SW480 (cell line): ENCODE measurements at places on chromosomes 4 and X.
A peak's percentile ranks its signal among the peaks of the same experiment; 100 is the strongest.

DNA sequence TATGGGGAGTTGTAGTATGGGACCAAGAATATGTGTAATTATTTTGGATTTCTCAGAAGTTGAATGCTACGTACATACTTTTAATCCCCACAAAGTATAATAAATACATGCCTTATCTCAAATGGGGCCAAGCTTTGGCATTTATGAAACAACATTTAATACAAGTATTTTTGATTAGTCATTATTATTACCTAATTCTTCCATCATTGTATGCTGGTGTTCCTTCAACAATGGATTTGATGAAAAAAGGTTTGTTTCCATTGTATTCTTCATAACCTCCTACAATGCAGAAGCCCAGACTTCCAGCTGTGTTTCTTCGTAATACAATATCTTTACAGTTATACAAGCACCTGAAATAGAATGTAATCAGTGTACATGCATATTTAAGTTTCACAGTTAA, 83.8 kb downstream of the FIP1L1 start:
- no peak for DNase-seq

GRCh38 chr4:86432559-86433134, 72.8 kb upstream of the MAPK10 start:
- no peak for DNase-seq

DNA sequence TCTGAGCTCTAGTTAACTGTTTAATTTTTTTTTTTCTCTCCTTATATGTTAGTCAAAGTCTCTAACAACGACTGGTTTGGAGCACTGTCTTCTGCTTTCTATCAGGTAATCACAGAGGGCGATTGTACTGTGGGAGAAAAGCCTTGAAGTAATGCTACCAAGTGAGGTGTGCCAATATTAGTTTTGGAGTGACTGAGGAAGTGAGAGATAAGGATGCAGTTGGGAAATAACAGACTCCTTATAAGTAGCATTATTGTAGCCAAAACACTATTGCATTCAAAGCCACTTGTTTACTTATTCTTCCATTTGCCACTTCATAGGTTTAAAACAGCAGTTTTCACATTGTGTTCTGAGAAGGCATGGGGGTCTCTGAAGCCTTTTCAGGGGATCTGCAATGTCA, 79.1 kb upstream of the SLC6A14 start:
- no peak for DNase-seq

DNA sequence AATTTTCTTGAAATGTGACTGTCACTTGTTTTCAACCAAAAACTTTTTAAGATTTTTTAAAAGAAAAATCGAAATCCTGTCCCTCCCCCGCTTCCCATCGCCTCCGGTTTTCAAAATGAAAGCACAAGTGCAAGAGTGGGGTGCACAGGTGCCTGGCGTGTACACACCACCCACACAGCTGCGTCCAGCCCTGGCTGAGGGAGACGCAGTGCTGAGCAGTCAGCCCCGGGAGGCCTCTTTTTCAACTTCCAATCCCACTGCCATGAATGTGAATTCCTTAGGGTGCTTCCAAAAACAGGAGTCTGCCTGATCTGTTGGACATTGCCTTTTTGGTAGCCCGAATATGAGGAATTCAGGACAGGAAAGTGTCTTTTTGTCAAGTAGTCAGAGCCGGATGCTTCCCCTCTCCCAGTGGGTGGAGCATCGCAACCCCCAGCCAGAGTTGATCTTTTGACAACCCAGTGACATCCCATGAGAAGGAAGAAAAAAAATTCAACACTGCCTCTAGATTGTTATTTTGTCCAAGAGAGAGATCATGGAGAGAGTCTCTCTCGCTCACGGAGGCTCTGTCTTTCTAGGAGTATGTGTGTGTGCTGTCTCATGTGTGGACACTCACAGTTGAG, 8.9 kb downstream of the PRRG3 start:
- DNase-seq, result no peak

GRCh38 chr4:117661091-117662072, 372.9 kb upstream of the NDST3 start:
- DNase-seq, result no peak

DNA sequence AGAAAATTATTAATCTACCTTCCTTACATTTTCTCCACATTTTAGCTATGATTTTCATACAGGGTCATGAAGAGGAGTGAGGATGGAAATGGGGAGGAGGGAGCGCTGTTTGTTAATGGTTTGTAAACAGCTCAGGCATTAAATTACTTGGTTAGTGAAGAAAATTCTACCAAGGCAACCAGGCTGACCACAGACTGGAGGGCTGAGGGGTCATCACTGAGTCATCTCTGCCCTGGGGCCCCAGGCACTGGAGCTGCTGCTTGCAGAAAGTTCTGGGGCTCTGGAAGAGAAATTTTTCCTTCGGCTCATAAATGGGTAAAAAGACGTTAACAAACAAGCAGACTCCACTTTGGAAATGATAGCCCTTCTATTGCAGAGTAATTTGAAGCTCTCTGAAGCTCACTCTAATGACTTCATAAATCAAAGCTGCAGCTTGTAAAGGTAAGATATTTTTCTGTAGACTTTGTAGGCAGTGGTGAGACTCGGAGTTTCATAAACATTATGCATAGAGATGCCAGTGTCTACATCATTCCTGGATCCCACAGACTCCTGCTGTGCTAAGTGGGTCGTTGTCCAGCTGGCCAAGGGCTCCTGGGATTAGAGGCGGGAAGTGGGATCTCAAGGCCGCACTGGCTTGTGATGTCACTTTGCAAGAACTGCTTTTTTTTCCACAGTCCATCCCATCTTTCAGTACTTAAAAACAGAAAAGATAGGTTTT, 159.6 kb downstream of the PTTG2 start:
- no peak for DNase-seq

- no peak for DNase-seq
Observed at GRCh38 chr4:149923736-149924135, 108.1 kb upstream of the IQCM start.

DNA sequence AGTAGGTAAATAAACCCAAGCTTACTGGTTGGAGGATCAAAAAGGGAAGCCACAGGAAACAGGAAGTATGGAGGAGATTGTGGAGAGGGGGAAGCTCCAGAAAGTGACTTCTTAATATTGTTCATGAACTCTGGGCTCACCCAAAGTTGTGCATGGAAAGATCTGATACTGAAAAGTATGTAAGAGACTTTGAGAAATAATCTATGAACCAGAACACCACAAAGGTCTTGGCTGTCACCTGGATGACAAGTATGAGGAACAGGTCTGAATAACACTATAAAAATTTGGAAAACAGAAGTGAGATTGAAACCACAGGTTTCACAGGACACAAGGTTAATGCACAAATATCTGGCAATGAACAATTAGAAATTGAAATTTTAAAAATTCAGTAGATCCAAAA, 567.4 kb downstream of the INPP4B start:
- DNase-seq, result no peak

- no peak for DNase-seq
Observed at GRCh38 chrX:39669668-39670067, 428.1 kb downstream of the BCOR start.

DNA sequence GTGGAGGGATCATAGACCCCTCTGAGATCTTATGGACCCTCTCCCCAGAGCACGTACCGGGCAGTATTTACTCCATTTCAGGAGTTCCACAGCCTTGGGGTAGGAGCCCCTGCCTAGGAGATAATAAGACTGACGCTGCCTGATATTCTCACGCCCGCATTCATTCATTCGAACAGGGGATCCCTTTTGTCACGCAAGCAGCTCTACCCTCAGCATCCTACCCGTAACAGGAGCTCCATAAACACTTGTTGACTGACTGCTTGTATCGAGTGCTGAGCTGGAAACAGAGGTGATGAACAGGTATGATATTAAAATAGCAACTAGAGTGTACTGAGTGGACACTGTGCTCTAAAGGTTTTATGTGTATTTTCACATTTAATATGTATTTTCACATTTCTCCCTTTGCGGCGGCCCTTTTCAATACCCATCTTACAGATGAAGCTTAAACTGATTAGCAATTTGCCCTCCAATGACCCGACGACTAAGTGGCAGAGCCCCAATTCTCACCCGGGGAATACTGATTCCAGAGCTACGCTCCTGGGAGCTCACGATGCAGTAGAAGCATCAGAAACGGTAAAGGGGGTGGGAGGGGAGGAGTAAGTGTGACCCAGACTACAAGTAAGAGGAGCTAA, 888 bp downstream of the RAB28 start:
- DNase-seq, result peak; percentile 23

- no peak for DNase-seq
Observed at GRCh38 chr4:138367942-138368341, 125.8 kb upstream of the SLC7A11 start.

GRCh38 chr4:10089346-10089745, 27.3 kb downstream of the WDR1 start:
- no peak for DNase-seq

GRCh38 chr4:76708971-76709771, 188.8 kb downstream of the SOWAHB start:
- no peak for DNase-seq

DNA sequence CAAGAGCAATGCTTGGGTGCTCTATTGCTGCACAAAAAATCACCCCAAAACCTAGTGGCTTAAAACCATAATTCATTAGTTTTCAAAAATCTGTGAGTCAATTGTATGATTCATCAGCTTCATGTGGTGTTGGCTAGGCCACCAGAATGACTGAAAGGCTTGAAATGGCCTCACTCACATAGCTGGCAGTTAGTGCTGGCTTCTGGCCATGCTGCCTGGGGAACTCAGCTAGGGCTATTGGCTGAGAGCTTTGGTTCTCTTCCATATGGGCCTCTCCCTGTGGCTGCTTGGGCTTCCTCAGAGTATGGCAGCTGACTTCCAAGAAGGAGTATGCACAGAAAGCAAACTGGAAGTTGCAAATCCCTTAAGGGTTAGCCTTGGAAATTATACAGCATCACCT, 3.1 kb upstream of the MTMR1 start:
- DNase-seq, result peak; percentile 7

DNA sequence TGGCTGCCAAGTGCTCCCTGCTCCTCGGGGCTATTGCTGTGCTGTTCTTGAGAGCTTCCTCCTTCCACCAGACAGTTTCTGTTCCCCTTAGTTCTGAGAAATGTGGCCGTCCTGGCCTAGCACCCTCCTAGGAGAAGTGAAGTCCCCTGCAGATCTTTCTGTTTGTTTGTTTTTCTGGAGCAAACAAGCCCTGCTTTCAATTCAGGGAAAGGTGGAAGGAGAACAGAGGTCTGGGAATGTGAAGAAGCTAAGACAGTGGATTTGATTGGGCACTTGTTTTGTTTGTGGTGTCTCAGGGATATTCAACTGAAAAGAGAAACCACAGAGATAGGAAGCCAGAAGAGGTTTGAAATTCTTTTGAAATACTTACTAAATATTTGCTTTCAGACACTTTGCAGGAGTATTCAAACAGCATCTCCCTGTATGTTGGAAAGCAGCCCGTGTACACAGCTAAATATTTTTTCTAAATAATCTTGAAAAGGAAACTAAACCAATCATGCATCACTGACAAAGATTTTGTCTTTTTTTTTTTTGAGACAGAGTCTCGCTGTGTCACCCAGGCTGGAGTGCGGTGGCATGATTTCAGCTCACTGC, 36.5 kb upstream of the PPM1K start:
- peak; percentile 5 for DNase-seq

GRCh38 chr4:87153078-87153870, 67.1 kb downstream of the KLHL8 start:
- no peak for DNase-seq

- no peak for DNase-seq
Observed at GRCh38 chr4:105936901-105937300, 41.6 kb downstream of the NPNT start.

DNA sequence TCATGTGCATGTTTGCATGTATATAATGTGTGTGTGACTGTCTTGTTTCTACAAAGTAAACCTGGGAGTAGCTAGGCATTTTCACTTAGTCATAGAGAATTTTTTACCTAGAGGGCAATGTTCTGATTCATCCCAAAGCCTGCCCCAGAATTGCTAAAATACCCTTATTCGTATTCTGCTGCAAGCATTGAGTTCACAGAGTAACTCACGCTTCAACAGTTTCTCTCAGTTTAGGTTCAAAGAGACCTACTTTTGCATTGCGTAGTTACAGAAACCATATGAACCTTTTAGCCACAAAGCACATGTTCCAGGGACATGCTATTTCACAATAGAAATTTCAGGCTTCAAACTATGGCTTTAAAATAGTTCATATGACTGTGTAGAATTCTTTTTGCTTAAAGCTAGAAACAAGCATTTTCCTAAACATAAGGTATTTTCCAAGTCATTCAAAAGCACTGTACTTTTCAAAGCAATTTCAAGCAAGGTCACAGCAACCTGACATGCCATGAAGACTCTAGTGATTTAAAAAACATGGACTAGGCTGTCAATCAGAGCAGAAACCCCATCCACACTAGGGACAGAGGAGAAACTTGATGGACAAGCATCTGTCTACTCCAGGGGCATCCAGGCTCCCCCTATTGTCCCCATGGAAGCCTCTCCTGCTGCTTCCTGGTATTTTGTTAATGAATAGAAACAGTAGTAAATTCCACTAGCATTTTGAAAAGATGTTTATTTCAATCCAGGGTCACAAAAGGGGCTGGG, 81.5 kb upstream of the MAPK10 start:
- no peak for DNase-seq

GRCh38 chr4:82201303-82201702, 172.5 kb downstream of the HNRNPD start:
- DNase-seq, result no peak

DNA sequence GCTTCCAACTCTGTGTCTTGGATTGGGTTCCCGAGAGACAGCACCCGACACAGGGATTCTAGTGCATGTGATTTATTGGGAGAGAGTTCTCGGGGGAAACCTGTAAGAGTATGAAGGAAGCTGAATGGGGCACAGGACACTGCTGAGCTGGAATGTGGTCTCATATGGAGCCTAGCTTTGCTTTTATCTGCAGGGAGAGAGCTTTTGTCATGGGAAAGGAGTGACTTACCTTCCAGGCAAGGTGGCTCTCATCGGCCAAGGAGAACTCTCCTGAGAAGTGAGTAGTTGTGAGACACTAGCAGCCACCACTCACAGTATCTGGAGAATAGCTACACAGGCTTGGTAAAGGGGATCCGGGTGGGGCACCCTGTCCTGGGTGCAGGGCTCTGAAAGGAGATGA, 124.5 kb downstream of the NHS start:
- no peak for DNase-seq

GRCh38 chrX:40176351-40177116, 78.8 kb upstream of the BCOR start:
- DNase-seq, result peak; percentile 61

GRCh38 chr4:126890383-126890782, 742.4 kb upstream of the INTU start:
- no peak for DNase-seq

DNA sequence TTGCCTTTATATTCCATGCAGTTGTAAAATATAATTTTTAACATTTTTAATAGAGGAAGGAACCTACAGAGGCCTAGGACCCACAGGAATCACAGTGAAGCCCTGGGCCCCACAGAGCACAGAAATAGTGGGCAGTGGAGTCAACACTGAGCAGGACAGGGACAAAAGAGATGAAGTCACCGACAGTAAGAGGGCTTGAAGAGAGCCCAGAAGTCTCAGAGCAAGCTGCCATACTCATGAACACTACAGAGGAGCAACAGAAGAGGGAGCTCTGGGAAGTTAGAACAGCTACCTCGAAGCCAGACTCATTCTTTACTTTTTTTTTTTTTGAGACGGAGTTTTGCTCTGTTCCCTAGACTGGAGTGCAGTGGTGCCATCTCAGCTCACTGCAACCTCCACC, 149.3 kb upstream of the TENM3 start:
- DNase-seq, result no peak

- DNase-seq, result no peak
Observed at GRCh38 chrX:33741807-33742206, 390.3 kb downstream of the FAM47A start.
